Spleen (tissue), 13 donors: ENCODE measurements at places on chromosomes 7 and 10. TPM values are rescaled to one million over a fixed set of nuclear protein-coding genes. Genes with fewer than 3 reads are reported as not detected.

GCK gene
- not detected for total RNA-seq

DNA sequence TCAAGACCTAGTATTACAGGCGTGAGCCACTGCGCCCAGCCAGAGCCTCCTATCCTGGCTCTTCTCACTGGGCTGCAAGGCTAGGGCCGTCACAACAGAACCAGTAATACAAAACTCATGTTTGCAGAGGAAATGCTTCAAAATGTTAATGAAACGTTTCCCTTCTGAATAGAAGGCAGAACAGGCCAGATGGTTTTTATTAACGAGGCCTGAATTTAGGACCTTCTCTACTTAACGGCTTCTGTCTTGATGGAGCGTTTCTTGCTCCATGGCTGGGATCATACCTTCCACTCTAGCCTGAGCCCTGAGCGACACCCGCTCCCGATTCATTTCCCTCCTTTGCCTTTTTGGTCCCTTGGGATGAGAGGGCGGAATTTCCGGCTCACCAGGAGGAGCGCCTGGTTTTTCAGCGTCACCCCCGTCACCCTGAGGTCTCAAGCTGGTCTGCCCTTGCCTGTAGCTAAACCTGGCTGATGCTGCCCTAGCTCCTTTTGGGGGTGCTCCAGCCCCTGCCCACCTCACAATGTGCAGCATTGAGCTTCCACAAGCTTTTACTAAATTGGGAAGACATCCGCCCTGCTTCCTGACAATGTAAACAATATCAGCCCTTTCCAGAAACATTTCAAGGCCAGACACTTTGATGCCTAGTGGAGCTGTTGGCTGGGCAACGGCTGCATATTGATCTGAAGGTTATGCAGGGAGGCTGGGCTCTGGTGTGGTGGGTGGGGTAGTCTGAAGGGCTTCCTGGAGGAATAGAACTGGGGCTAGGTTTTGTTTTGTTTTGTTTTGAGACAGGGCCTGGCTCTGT lies 5.2 kb downstream of the CLIP2 start:
- H3K27ac ChIP-seq = peak overlapping the region; percentile 62
- peaks cover 52% of the 10 kb centered on the region for H3K4me1 ChIP-seq
- H3K36me3 ChIP-seq = no peaks in the 10 kb centered on the region
- H3K4me3 ChIP-seq = no peak overlapping the region

DNA sequence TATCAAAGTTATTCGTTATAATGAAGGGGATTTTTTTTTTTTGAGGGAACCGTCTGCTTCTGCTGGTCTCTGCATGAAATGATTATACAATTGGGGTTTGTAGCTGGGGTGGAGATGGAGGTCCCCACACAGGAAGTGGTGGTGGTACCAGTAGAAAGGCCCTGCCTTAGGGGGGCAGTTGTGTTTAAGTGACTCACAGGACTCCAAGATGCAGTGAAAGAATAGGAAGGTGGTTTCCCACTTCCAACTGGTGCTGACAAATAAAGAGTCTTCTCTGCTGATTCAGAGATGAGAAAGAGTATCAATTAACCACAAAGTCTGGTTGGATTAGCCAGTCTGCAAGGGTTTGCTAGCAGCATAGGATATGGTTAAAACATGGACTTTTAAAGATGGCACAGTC lies 376.0 kb downstream of the SORCS3 start:
- no peak overlapping the region for H3K4me3 ChIP-seq
- no peaks in the 10 kb centered on the region for H3K27me3 ChIP-seq
- no peak for DNase-seq
- no peaks in the 10 kb centered on the region for H3K36me3 ChIP-seq

TSPAN13 gene
- 50.3 TPM for total RNA-seq

GRCh38 chr10:95697429-95697828 lies 3.7 kb upstream of the TCTN3 start:
- peak overlapping the region; percentile 24 for H3K4me3 ChIP-seq
- no peaks in the 10 kb centered on the region for H3K36me3 ChIP-seq
- DNase-seq = peak; percentile 88
- H3K27ac ChIP-seq = peak overlapping the region; percentile 75
- H3K27me3 ChIP-seq = no peaks in the 10 kb centered on the region
- peaks cover 30% of the 10 kb centered on the region for H3K4me1 ChIP-seq

DNA sequence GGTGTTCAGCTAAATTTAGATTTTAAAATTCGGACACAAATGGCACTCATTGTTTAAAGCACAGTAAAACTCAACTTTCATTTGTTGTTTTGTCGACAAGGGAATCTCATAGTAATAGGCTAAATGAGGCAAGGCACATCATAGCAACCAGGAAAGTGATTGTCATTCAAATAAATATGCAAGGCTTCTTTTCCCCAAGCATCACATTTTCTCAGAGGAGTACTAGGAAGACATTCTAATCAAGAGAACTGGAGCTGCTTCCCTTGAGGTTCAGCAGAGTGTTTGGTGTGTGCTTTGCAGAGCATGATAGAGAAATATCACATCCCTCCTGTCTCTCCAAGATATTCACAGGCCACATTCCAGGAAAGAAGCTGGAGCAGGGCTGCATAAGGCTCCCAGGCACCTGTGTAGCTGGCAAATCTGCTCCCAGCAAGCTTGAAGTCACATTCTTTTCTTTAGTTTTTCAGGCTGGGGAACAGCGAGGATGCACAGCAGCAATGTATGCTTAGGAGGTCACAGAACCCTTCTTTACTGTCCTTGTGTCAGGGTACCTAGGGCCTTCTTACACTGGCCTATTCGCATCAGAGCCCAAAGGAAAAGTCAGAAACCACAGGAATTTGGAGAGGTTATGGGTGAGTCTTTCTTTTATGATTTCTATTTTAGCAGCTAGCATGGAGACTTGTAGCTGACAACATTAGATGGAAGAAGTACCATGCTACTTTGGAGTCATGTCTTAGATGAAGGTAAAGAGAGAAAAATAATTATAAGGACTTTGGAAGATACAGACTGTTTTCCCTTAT lies 95.9 kb upstream of the HDAC9 start:
- H3K27ac ChIP-seq = no peak overlapping the region
- no peak for DNase-seq
- H3K4me3 ChIP-seq = no peak overlapping the region
- no peaks in the 10 kb centered on the region for H3K36me3 ChIP-seq
- peaks cover 24% of the 10 kb centered on the region for H3K4me1 ChIP-seq

ACTR3C gene
- 8.0 TPM for total RNA-seq

STAM gene
- 28.3 TPM for total RNA-seq

GRCh38 chr7:15309872-15310271 lies 251.9 kb downstream of the AGMO start:
- no peak for DNase-seq
- no peak overlapping the region for H3K4me3 ChIP-seq
- no peaks in the 10 kb centered on the region for H3K27me3 ChIP-seq
- H3K36me3 ChIP-seq = no peaks in the 10 kb centered on the region

PLEKHA1 gene
- 31.1 TPM for total RNA-seq

DHX32 gene
- 20.9 TPM for total RNA-seq

ACHE gene
- 3.9 TPM for total RNA-seq

DNA sequence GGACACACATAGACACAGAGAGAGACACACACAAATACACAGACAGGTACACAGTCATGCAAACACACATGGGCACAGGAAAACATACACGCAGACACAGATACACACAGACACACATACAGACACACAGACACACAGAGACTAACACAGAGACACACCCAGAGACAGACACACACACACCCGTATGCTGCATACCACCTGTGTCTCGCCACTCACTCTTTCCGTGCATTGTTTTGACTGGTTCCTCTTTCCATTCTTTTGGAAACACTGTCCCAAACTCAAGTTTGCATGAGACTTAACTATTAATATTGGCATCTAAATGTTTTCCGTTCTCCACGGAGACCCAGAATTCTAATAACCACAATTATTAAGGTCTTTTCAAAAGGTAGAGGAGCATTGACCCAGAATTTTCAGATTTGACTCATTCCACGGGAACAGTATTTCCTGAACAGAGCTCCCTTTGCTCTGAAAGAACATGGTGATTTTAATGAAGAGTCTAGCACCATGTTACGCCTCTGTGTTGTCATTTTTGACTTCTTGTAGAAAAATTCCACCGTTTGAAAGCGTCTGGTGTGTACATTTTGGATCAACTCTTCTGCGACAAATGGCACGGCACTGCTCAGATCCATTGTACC lies 141.2 kb upstream of the RNF32 start:
- H3K36me3 ChIP-seq = no peaks in the 10 kb centered on the region
- no peaks in the 10 kb centered on the region for H3K27me3 ChIP-seq
- no peak overlapping the region for H3K27ac ChIP-seq
- DNase-seq = no peak
- no peaks in the 10 kb centered on the region for H3K4me1 ChIP-seq
- no peak overlapping the region for H3K4me3 ChIP-seq
